ENCODE measurements at places on chromosomes 16 and 17.

DNA sequence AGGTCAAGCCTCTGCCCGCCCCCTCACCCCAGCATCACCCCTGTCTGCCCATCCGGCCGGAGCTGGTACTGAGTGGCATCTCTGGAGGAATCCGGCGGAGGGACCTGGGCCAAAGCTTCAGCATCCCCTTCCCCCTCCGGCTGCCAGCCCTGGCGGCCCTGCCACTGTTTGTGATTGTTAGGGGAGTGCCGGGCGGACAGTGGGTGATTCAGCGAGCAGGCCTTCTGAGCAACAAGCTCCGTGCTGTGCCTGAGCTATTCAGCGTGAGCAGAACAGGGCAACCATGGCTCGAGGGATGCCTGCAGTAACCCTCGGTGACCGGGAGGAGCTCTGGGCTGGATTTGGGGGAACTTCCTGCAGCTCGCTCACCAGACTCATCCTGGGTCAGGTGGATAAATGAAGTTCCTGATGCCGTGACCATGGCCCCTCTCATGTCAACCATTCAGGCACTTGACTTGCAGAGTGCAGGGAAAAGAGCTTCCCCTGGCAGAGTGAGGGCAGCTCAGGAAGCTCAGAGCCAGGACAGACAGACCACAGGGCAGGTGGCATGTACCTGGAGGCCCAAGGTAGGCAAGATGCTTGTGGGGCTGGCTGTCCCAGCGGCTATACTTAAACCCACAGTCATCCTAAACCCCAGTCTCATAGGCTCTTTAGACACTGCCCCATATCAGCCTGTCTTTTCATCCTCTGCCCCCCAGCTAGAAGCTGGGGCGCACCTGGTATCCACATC is 24.3 kb upstream of the MLKL start:
- peak; percentile 70 for DNase-seq

DNA sequence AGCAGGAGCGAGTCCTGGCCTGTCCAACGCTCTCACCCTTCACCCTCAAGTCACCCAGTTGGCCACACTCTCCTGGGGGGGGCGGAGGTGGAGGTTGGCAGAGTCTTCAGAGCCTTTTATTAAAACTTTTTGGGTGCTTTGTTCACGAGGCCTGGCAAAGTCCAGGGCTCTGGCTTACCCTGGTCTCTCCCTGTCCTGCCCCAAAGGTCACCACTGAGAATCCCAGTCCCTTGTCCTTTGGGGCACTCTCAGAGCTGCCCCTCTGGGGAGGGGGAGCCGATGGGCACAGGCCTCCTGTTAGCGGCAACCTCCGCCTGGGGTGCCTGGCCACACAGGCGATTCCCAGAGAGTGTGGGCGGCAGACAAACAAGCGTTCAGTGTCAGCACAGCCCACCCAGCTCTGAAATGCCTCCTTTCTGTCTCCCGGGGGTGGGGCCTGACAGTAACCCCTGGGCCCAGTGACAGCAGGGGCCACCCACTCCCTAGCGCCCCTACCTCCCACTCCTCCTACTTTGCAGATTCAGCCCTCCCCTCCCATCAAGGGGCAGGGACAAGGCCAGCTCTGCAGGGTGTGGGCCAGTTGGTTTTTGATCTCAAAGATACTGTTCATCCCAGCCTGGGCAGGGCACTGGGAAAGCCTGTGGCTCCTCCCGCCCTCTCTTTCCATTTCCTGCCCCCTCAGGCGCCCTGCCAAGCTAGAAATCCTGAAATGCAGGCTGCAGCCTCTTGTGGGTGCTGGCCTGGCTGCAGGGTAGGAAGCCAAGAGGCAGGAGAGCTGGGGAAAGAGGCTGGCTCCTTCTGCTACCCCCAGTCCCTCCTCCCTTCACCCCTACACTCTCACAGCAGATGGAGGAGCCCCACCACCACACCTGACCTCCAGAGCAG is 36.6 kb upstream of the EMP2 start:
- peak; percentile 51 for DNase-seq

GRCh38 chr16:67975321-67976105 is 4.8 kb downstream of the DPEP3 start:
- DNase-seq, result no peak

DNA sequence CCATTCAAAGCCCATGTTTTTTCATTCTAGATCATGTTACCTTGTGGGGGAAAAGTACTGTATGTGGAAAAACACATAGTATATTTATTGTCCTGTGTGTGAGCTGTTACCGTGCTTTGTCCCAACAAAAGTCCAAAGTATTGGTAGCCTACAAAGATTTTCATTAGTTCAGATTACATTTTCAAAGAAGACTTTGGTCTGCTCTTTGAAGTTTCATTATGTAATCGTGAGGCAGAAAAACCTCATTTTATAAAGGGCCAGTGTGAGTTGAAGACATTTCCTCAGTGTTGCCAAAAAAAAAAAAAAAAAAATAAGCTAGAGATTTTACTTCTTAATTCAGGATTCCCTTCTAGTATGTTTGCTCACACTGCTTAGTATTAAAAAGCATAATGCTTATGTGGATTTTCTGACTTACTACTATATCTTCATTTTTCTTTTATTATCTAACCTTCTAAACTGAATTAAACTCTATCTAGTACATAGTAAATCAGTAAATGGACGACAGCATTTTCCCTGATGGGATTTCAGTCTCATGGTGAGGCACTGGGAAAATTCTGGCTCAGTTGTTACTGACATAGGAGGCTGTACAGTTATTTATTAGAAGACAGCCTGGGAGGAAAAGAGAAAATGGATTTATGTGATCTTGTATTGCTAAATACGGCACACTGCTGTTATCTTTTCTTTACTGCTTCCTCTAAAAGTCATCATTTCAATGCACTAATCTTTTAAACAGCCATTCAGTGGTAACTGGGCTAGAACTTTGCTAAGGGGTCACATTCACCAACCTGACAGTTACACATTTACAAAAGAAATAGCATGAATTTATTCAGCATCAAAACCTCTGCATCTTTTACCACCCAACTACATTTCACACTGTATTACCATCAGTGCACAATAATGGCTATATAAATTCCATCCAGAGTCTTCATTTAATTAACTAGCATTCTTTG is 100.6 kb downstream of the STXBP4 start:
- DNase-seq, result no peak

DNA sequence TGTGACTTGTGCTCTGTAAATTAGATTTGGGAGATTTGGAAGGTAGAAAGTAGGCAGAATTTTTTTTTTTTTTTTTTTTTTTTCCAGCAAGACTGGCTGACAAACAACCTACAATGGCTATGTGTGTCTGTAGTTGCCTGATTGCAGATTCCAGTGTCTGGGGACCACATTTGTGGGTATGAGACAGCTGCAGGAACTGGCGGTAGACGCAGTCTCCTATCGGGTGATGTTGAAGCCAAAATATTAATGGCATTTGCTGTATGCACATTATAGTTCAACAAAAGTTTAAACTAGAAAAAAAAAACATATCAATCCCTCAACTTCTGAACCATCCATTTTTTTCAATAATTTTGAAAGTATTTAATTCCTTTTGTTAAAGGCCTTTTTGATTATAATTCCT is 665.2 kb downstream of the TOX3 start:
- peak; percentile 90 for DNase-seq

DNA sequence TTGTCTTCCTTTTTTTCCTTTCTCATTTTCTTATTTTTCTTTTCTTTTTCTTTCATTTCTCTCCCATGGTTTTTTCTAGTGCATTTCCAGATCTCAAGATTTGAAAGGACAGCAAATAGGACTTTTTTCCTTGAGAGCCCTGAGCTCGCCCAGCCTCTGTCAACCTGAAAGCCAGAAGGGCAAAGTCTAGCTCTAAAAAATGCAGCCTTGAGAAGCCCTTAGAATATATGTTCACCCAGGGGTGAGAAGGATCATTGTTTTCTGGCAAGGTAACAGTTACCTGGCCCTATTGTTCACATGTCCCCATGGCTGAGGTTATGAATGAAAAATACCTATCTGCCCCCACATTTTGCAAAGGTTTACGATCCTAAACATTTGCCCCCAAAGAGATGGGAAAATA is 218.4 kb downstream of the IRX3 start:
- no peak for DNase-seq

Data from fibroblast of skin of back (primary cell).